Myocyte (in vitro differentiated cells): ENCODE measurements at places on chromosomes 12 and 14.

DNA sequence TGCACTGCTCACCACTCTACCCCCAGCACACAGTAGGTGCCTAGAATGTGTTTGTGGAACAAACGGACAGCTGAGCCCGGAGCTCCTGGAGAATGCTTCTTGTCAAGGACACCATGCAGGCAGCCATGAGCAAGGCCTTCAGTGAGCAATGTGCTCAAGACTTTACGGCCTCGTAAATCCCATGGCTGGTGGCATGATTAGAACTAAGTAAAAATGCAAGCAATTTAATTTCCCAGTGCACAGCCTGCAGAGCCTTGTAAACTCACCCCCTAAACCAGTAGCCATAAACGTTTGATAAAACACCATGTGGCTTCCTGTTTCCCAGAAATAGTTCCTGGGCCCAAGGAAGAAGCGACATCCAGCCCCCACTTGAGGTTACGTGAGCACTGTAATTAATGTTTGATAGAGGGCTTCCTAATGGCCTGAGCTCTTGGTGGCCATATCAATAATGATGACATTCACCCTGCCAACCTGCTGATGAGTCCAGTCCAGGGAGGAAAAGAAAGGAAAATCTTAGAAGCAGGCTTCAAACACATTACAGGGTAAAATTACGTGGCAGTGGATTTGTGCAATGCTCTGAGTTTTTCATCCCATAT, 36.4 kb upstream of the FICD start:
- DNase-seq: no peak

DNA sequence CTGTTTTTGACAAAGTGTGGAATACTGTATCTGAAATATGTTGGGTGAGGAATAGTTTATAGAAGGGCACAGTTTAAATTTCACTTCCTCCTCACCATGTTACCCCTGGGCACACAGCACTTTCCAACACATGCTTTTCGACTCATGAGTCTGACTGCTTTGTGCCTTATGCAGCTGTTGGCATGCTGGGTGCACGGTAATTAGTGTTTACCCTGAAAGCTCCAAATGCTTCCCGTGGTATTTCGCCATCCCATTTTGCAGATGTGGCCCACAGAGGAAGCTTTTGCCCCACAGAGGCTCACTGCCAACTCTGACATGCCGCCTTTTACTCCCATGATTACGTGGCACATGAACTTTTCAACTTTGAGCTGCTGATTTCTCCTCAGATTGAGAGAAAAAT, 168.6 kb downstream of the PRKCH start:
- peak; percentile 17 for DNase-seq

GRCh38 chr12:114920771-114921554, 237.0 kb upstream of the TBX3 start:
- DNase-seq: no peak

DNA sequence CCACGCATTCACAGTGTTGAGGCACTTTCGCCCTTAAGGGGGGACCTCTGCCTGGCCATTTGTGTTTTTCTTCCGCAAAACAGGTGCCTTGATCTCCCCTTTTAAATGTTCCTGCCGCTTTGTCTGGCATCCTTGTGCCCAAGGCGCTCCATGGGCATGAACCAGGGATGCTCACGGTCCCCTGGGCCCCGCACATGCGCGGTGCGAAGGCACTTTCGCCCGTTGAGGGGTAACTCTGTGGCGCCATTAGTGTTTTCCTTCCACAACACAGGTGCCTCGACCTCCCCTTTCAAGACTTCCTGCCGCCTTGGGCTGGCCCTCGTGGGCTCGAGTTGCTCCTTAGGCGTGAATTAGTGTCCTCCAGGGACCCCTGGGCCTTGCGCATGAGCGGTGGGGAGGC, 335.5 kb downstream of the ALG10 start:
- no peak for DNase-seq

- DNase-seq: no peak
Observed at GRCh38 chr14:28375295-28375694, 391.3 kb upstream of the FOXG1 start.
